ENCODE measurements at places on chromosomes 2 and 18. TPM values are rescaled to one million over a fixed set of nuclear protein-coding genes. Genes with fewer than 3 reads are reported as not detected.

ZDBF2 gene
- 19.8 TPM for total RNA-seq

KHK gene
- 11.9 TPM for total RNA-seq

GRCh38 chr18:35646449-35646848 lies 64.9 kb downstream of the GALNT1 start:
- no peak for DNase-seq

- DNase-seq, result no peak
These were observed 18.2 kb upstream of the CALCRL start for GRCh38 chr2:187466129-187466792.
